Panc1 (cell line): ENCODE measurements at places on chromosomes 12 and 14. TPM values are rescaled to one million over a fixed set of nuclear protein-coding genes. Genes with fewer than 3 reads are reported as not detected.

The KRT78 gene
- not detected for total RNA-seq

The DCN gene
- total RNA-seq = 1.9 TPM

The AMDHD1 gene
- total RNA-seq = 0.54 TPM

The TMEM233 gene
- total RNA-seq = not detected

The PTPN6 gene
- total RNA-seq = 13.7 TPM

The OR10G2 gene
- total RNA-seq = not detected

The HIP1R gene
- total RNA-seq = 36.7 TPM

The GAS2L3 gene
- 47.4 TPM for total RNA-seq

The DDN gene
- 0.51 TPM for total RNA-seq

The C12orf50 gene
- total RNA-seq = not detected

GRCh38 chr14:101520621-101521472, 40.4 kb upstream of the DIO3 start:
- H3K27ac ChIP-seq = no peak overlapping the region
- no peaks in the 10 kb centered on the region for H3K36me3 ChIP-seq
- H3K4me3 ChIP-seq = no peak overlapping the region
- H3K4me1 ChIP-seq = no peaks in the 10 kb centered on the region
- H3K27me3 ChIP-seq = no peaks in the 10 kb centered on the region
- DNase-seq = no peak

- H3K4me3 ChIP-seq = no peak overlapping the region
- H3K27ac ChIP-seq = no peak overlapping the region
Observed at GRCh38 chr14:36215217-36215598, 38.7 kb upstream of the PTCSC3 start.

DNA sequence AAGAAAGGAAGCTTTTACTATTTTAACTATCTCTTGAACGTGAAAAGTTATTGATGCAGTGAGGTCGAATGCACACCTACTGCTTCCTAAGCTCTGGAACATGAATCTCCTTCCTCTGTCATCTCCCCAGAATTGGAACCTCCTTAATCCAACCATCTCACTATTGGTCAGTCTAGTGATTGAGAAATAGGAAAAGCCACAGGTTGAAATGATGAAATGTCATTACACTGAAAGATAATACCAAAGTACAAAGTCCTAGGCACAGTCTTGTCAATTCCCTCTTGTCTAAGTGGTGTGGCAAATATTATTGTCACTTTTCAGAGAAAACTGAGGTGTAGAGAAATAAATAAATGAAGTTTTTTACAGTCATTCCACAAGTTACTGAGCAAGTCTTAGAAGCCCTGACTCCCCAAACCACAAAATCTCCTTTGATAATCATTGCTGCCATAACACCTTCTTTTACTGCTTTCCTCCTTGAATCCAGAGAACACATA, 19.5 kb upstream of the HIGD1C start:
- no peaks in the 10 kb centered on the region for H3K36me3 ChIP-seq
- H3K4me1 ChIP-seq = no peaks in the 10 kb centered on the region

DNA sequence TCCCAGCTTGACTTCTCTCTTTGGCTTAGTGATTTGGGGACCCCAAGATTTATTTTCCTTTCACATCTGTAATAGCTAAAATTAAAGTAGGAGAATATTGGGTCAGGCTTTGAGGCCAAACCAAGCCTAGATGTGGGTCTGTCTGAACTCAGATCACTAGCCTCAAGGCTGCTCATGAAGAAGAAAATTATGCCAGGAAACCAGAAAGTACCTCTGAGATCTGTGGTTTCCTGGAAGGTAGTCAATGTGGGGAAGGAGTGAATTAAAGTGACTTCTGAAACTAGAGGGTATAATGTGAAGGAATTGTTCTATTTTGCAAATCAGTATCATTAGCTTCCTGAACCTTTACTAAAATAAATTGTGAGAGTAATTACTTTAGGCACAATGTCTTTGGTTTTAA, 13.4 kb upstream of the CLEC12A start:
- no peaks in the 10 kb centered on the region for H3K27me3 ChIP-seq
- no peaks in the 10 kb centered on the region for H3K36me3 ChIP-seq
- DNase-seq = no peak
- no peak overlapping the region for H3K4me3 ChIP-seq
- no peaks in the 10 kb centered on the region for H3K4me1 ChIP-seq

DNA sequence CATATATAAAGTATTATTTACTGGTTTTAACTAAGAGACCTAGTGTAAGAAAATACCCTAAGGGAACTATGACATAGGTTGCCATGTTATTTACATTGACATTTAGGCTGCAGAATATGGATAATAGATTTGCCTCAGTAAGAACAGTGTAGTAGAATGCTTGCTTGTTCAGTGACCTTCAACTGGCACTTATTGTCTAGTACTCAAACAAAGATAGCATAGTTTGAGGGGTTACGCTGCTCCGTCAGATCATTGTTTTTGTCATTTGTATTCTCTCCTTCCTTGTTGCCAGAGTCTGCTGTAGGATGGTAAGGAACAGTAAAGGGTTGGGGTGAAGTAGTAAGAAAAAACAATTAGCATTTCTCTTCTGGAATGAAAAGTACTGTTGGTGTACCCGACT, 33.2 kb downstream of the TOGARAM1 start:
- DNase-seq = no peak
- H3K27ac ChIP-seq = no peak overlapping the region
- peaks cover 2% of the 10 kb centered on the region; the same call in 1 of the 2 replicates for H3K36me3 ChIP-seq
- no peaks in the 10 kb centered on the region for H3K27me3 ChIP-seq
- no peaks in the 10 kb centered on the region; the same call in 1 of the 2 replicates for H3K4me1 ChIP-seq

GRCh38 chr14:75909630-75910029, 72.2 kb downstream of the TGFB3 start:
- H3K4me1 ChIP-seq = no peaks in the 10 kb centered on the region
- H3K36me3 ChIP-seq = no peaks in the 10 kb centered on the region
- DNase-seq = no peak
- no peak overlapping the region for H3K27ac ChIP-seq
- H3K4me3 ChIP-seq = no peak overlapping the region
- no peaks in the 10 kb centered on the region for H3K27me3 ChIP-seq

GRCh38 chr12:121245951-121246350, 36.0 kb downstream of the P2RX4 start:
- no peaks in the 10 kb centered on the region for H3K36me3 ChIP-seq
- H3K4me1 ChIP-seq = no peaks in the 10 kb centered on the region
- no peak overlapping the region for H3K4me3 ChIP-seq
- H3K27ac ChIP-seq = no peak overlapping the region
- no peak for DNase-seq

GRCh38 chr14:24224618-24225071, 7.5 kb downstream of the NEDD8 start:
- no peaks in the 10 kb centered on the region for H3K27me3 ChIP-seq
- no peak overlapping the region for H3K4me3 ChIP-seq
- peaks cover 4% of the 10 kb centered on the region; the same call in 1 of the 2 replicates for H3K36me3 ChIP-seq

DNA sequence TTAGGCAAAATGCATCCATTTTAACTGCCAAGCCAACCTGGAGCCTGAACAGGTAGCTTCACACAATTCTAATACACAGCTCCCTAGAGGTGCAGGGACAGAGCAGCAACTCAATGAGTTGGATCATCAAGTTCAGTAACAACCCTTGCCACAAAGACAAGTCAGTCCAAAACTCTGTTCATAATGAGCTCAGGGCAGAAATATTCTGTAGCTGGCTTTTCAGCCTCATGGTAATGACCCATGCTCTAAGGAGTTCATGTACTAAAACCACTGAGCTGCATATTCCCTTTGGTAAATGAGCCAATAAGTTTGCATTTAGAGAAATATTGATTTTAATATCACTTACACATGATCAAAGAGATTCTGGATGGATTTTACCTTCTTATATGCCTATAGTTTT, 316.1 kb downstream of the SEC23A start:
- no peaks in the 10 kb centered on the region for H3K27me3 ChIP-seq
- no peak overlapping the region for H3K27ac ChIP-seq
- no peak overlapping the region for H3K4me3 ChIP-seq
- no peaks in the 10 kb centered on the region for H3K36me3 ChIP-seq
- DNase-seq = no peak
- H3K4me1 ChIP-seq = no peaks in the 10 kb centered on the region

DNA sequence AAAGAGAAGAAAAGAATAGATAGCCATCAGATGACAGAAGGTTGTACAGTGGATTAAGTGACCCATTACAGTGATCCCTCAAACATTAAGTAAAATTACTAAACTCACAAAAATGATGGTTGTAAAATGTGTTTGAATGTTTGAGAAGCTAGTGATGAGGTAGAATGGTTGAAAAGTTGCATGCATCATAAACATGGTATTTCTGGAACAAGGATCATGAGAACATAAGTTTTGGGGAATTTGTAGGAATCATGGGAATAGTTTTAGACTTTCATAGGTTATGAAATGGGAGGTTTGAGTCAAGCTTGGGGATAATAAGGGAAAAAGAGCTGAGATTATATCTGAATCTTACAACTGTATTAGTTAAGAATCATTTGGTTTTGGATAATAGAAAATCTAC, 34.1 kb upstream of the NEDD1 start:
- no peak overlapping the region for H3K27ac ChIP-seq
- no peak overlapping the region for H3K4me3 ChIP-seq
- H3K36me3 ChIP-seq = no peaks in the 10 kb centered on the region
- no peak for DNase-seq

- H3K27me3 ChIP-seq = 0 out of 2 replicates have a peak, but pooled peaks cover 2% of the 10 kb centered on the region
- no peak for DNase-seq
- no peak overlapping the region for H3K27ac ChIP-seq
- no peaks in the 10 kb centered on the region for H3K36me3 ChIP-seq
Observed at GRCh38 chr12:107622001-107622400, 63.6 kb upstream of the PWP1 start.

GRCh38 chr14:50103558-50103957, 12.8 kb downstream of the VCPKMT start:
- DNase-seq = no peak
- peak overlapping the region; percentile 85 for H3K27ac ChIP-seq
- peaks cover 3% of the 10 kb centered on the region; the same call in 1 of the 2 replicates for H3K4me1 ChIP-seq
- H3K27me3 ChIP-seq = no peaks in the 10 kb centered on the region
- peaks cover 3% of the 10 kb centered on the region; the same call in 1 of the 2 replicates for H3K36me3 ChIP-seq

GRCh38 chr12:126768517-126768916, 1498.5 kb upstream of the TMEM132C start:
- no peak for DNase-seq
- H3K4me3 ChIP-seq = no peak overlapping the region
- H3K36me3 ChIP-seq = no peaks in the 10 kb centered on the region; the same call in 1 of the 2 replicates
- no peaks in the 10 kb centered on the region for H3K4me1 ChIP-seq

- H3K4me3 ChIP-seq = no peak overlapping the region
- no peaks in the 10 kb centered on the region for H3K27me3 ChIP-seq
- no peak overlapping the region for H3K27ac ChIP-seq
- no peak for DNase-seq
Observed at GRCh38 chr14:92638904-92639303, 109.5 kb downstream of the LGMN start.

GRCh38 chr12:115423546-115423987, 739.6 kb upstream of the TBX3 start:
- no peaks in the 10 kb centered on the region for H3K27me3 ChIP-seq
- DNase-seq = no peak
- no peaks in the 10 kb centered on the region for H3K4me1 ChIP-seq
- H3K27ac ChIP-seq = no peak overlapping the region
- H3K4me3 ChIP-seq = no peak overlapping the region

GRCh38 chr14:80381807-80382363, 170.6 kb upstream of the DIO2 start:
- H3K4me3 ChIP-seq = no peak overlapping the region
- DNase-seq = no peak

- no peak for DNase-seq
- peaks cover 37% of the 10 kb centered on the region for H3K4me1 ChIP-seq
- no peaks in the 10 kb centered on the region; the same call in 1 of the 2 replicates for H3K36me3 ChIP-seq
- H3K27me3 ChIP-seq = no peaks in the 10 kb centered on the region
- peak overlapping the region; percentile 96 for H3K27ac ChIP-seq
- peak overlapping the region; percentile 81 for H3K4me3 ChIP-seq
Observed at GRCh38 chr12:122421187-122421820, 1.2 kb downstream of the CLIP1 start.

GRCh38 chr12:84397846-84398245, 514.8 kb downstream of the SLC6A15 start:
- no peaks in the 10 kb centered on the region for H3K36me3 ChIP-seq
- no peaks in the 10 kb centered on the region for H3K4me1 ChIP-seq
- no peak overlapping the region for H3K27ac ChIP-seq
- no peaks in the 10 kb centered on the region for H3K27me3 ChIP-seq
- no peak overlapping the region for H3K4me3 ChIP-seq

- no peak overlapping the region for H3K27ac ChIP-seq
- H3K27me3 ChIP-seq = no peaks in the 10 kb centered on the region
- H3K4me1 ChIP-seq = no peaks in the 10 kb centered on the region
- no peaks in the 10 kb centered on the region for H3K36me3 ChIP-seq
Observed at GRCh38 chr12:77928078-77928477, 97.4 kb downstream of the NAV3 start.

DNA sequence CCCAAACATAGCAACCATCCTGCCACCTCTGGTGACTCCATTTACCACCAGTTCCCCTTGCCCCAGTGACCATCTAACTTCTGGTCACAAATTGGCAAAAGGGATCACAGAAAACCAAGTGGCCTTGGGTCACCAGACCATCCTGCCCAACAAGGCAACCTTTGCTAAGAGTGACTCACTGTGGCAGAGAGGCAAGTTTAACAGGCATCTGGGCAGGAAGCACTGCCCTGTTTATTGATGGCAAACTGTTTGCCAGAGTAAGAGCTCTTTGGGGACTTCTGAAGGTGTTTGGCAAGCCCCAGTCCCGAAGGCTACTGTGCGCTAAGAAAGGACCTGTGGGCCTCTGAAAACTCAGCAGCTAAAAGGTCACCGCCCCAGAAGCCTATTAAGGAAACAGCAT, 28.2 kb upstream of the TMEM233 start:
- no peaks in the 10 kb centered on the region for H3K27me3 ChIP-seq
- H3K36me3 ChIP-seq = no peaks in the 10 kb centered on the region
- no peak for DNase-seq
- no peak overlapping the region for H3K27ac ChIP-seq
- H3K4me1 ChIP-seq = no peaks in the 10 kb centered on the region

- no peaks in the 10 kb centered on the region for H3K27me3 ChIP-seq
- H3K4me1 ChIP-seq = no peaks in the 10 kb centered on the region
- no peak overlapping the region for H3K27ac ChIP-seq
- no peak overlapping the region for H3K4me3 ChIP-seq
- DNase-seq = no peak
- no peaks in the 10 kb centered on the region for H3K36me3 ChIP-seq
Observed at GRCh38 chr12:112518365-112518735, 99.6 kb downstream of the PTPN11 start.

DNA sequence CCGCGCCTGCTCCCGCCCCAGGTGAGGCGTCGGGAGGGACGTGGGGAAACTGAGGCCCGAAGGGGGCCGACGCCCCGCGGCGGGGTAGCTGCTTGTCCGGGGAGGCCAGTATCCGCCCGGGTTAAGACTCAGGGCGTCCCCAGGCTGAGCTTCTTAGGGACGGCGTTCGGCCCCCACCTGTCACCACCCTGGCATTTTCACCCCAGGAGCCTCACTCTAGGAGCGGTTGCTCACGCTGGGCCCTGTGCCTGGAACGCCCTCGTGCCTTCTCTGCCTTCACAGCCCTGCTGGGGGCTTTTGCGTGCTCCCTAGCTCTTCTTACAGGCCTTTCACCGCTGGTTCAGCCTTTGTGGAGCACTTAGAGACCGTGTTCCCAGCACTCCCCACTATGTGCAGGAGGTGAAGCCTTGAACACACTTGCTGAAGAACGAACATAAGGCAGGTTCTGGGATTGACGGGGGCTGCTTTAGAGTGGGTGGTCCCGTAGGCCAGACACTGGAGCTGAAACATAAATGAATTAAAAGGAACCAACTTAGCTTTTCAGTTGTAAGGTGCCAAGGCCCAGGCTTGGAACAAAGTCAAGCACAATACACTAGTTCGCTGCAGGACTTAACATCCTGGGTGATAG, 601 bp downstream of the ZNF839 start:
- DNase-seq = no peak
- peaks cover 21% of the 10 kb centered on the region for H3K4me1 ChIP-seq
- no peaks in the 10 kb centered on the region for H3K27me3 ChIP-seq
- peak overlapping the region; percentile 89 for H3K27ac ChIP-seq
- peak overlapping the region; percentile 71 for H3K4me3 ChIP-seq
